Uterus (tissue), 4 donors: ENCODE measurements at places on chromosomes 5 and 9. TPM values are rescaled to one million over a fixed set of nuclear protein-coding genes. Genes with fewer than 3 reads are reported as not detected.
A peak's percentile ranks its signal among the peaks of the same experiment; 100 is the strongest.

The MEF2C gene
- 48.2 TPM for total RNA-seq

The SPOUT1 gene
- total RNA-seq: 34.2 TPM

The TEX48 gene
- total RNA-seq: not detected

GRCh38 chr5:88555674-88556073, 287.0 kb upstream of the TMEM161B start:
- H3K27ac ChIP-seq: no peak overlapping the region
- H3K4me1 ChIP-seq: no peaks in the 10 kb centered on the region
- no peak for DNase-seq
- H3K4me3 ChIP-seq: no peak overlapping the region
- no peaks in the 10 kb centered on the region for H3K27me3 ChIP-seq

GRCh38 chr5:32707418-32707997, 3.6 kb upstream of the NPR3 start:
- peaks cover 8% of the 10 kb centered on the region for H3K4me1 ChIP-seq
- DNase-seq: no peak
- H3K27ac ChIP-seq: no peak overlapping the region
- H3K4me3 ChIP-seq: no peak overlapping the region
- H3K36me3 ChIP-seq: no peaks in the 10 kb centered on the region

- H3K4me1 ChIP-seq: no peaks in the 10 kb centered on the region
- H3K36me3 ChIP-seq: no peaks in the 10 kb centered on the region
- H3K4me3 ChIP-seq: peak overlapping the region; percentile 40
- DNase-seq: no peak
- H3K27me3 ChIP-seq: peaks cover 7% of the 10 kb centered on the region
These were observed 1.2 kb downstream of the CARD6 start for GRCh38 chr5:40842351-40842750.

The CCDC192 gene
- total RNA-seq: not detected

The AGXT2 gene
- not detected for total RNA-seq

- no peak for DNase-seq
- no peak overlapping the region for H3K4me3 ChIP-seq
- no peaks in the 10 kb centered on the region for H3K36me3 ChIP-seq
- peaks cover 5% of the 10 kb centered on the region for H3K4me1 ChIP-seq
- no peaks in the 10 kb centered on the region for H3K27me3 ChIP-seq
These were observed 14.5 kb downstream of the SLC23A1 start for GRCh38 chr5:139368613-139369012.

The SPATA31D4 gene
- not detected for total RNA-seq

- DNase-seq: no peak
- no peak overlapping the region for H3K27ac ChIP-seq
- no peaks in the 10 kb centered on the region for H3K27me3 ChIP-seq
These were observed 672.1 kb upstream of the RIOK2 start for GRCh38 chr5:97854871-97855762.

The CFAP157 gene
- total RNA-seq: 2.1 TPM

DNA sequence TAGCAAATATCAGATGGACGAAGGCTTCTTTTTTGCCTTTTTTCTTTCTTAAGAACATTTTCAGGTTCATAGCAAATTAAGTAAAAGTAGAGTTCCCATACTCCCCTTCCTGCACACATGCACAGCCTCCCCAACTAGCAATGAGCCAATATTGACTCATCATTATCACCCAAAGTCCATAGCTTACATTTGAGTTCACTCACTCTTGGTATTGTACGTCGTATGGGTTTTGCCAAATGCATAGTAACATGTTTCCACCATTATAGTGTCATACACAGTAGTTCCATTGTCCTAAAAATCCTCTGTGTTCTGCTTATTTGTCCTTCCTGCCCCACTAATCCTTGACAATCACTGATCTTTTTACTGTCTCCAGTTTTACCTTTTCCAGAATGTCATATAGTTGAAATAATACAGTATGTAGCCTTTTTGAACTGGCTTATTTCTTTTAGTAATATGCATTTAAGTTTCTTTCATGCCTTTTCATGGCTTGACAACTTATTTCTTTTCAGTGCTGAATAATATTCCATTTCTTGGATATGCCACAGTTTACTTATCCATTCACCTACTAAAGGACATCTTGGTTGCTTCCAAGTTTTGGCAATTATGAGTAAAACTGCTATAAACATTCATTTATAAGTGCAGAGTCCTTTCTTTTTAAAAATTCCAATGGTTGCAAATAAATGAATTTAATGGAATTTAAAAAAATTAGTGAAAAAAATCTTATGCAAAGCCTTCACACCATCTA, 242.1 kb downstream of the ISL1 start:
- H3K4me3 ChIP-seq: no peak overlapping the region
- H3K4me1 ChIP-seq: no peaks in the 10 kb centered on the region
- no peak overlapping the region for H3K27ac ChIP-seq
- DNase-seq: no peak

The C5orf58 gene
- total RNA-seq: not detected

The PCDH12 gene
- total RNA-seq: 4.3 TPM

- no peaks in the 10 kb centered on the region for H3K4me1 ChIP-seq
These were observed 51.2 kb upstream of the TNFAIP8 start for GRCh38 chr5:119304439-119305211.

The ANXA1 gene
- total RNA-seq: 185 TPM

The CERCAM gene
- total RNA-seq: 27.4 TPM

- no peak overlapping the region for H3K4me3 ChIP-seq
- no peaks in the 10 kb centered on the region for H3K4me1 ChIP-seq
- DNase-seq: no peak
- no peaks in the 10 kb centered on the region for H3K36me3 ChIP-seq
- H3K27ac ChIP-seq: no peak overlapping the region
- no peaks in the 10 kb centered on the region for H3K27me3 ChIP-seq
These were observed 154.3 kb upstream of the PITX1 start for GRCh38 chr5:135188233-135188914.

The ZNF354C gene
- 14.8 TPM for total RNA-seq

DNA sequence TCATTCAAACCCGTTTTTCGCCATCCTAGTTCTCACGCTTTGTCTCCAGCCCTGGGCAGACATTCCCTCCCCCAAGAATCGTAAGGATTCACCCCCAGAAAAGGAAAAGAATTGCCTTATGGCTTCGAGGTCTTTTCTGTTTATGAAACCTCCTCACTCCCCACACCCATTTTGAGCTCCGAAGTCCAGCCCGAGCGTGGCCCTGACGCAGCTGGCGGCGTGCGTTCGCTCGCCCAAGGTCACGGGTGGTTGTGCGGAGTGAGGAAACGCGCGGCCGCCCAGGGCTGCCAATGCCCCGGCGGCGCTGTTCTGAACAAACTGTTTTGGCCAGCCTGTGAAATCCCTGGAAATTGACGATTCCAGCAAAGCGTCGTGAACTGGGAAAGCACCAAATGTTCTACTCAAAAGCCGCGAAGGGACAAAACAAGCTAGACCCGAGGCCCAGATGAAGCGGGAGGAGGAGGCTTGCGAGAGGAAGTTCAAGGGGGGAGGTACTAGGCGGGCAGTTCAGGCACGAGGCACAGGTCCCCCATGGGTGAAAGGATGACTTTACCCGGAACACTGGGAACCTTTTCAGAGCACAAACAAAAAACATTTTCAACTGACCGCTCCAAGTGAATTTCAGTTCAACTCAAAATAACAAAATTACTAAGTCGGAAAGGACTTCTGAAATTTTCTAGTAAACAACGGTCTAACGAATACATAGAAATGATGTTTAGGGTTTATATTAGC, 683 bp upstream of the ZFAND5 start:
- peak overlapping the region; percentile 99 for H3K27ac ChIP-seq
- H3K4me3 ChIP-seq: peak overlapping the region; percentile 47
- H3K4me1 ChIP-seq: no peaks in the 10 kb centered on the region

GRCh38 chr9:134032456-134033222, 7.4 kb downstream of the BRD3OS start:
- no peak overlapping the region for H3K4me3 ChIP-seq
- DNase-seq: no peak
- no peaks in the 10 kb centered on the region for H3K27me3 ChIP-seq
- no peak overlapping the region for H3K27ac ChIP-seq
- H3K36me3 ChIP-seq: no peaks in the 10 kb centered on the region

DNA sequence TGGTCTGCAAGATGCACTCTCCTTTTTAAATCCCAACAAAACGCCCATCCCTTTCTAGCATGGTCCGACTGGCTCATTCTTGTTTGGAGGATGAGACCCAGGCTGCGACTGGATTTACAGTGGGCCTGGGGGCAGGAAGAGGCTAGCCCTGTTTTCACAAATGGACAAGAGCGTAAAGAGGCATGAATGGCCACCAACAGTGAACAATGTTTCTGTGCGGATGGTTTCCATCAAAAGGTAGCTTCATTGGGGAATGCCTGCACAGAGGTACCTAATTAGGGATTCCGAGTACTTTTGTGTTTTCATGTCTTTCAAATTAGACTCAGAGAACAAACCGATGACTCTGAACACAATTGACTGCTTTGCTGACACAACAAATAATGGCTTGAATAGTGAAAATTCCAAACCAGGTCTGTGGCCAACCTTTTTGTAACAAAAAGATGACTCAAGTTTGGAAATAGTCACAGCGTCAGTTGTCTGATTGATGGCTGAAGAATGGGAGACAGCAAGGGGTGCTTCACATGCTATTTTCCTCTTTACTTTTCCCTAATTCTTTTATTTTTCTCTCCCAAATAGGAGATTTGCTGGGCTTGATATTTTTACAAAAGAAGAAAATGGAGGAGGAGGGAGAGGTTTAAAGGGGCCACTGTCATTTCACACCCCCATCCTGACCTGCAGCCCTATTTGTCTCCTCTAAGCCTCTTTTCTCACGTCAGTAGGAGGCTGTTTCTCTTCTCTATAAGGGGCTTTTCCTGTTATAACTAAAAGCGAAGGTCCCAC, 208.1 kb upstream of the S1PR3 start:
- H3K36me3 ChIP-seq: no peaks in the 10 kb centered on the region
- H3K27ac ChIP-seq: peak overlapping the region; percentile 48
- no peaks in the 10 kb centered on the region for H3K27me3 ChIP-seq
- H3K4me3 ChIP-seq: no peak overlapping the region
- no peak for DNase-seq
- H3K4me1 ChIP-seq: no peaks in the 10 kb centered on the region

- no peak for DNase-seq
- H3K36me3 ChIP-seq: no peaks in the 10 kb centered on the region
- H3K4me3 ChIP-seq: no peak overlapping the region
- H3K4me1 ChIP-seq: no peaks in the 10 kb centered on the region
These were observed 92.1 kb downstream of the ZNF354C start for GRCh38 chr5:179152144-179152895.

DNA sequence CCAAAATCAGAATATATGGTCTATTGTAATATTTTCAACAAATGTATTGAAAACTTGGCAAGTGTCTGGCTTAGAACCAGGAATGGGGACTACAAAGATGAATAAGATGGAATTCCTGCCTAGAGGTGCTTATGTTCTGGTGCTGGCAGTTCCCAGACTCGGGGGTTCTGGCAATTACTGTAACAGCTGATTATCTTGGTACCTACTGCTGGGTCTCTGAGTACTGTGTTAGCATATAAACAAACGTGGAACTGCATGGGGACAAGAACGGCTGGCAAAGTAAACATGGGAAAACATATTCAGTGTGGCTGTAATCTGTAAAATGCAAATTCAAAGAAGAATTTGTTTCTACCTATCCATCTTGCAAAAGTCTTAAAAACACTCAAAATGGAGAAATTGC, 89.9 kb downstream of the SLC24A2 start:
- no peak overlapping the region for H3K27ac ChIP-seq
- H3K4me1 ChIP-seq: no peaks in the 10 kb centered on the region
- no peaks in the 10 kb centered on the region for H3K36me3 ChIP-seq
- no peaks in the 10 kb centered on the region for H3K27me3 ChIP-seq
- no peak overlapping the region for H3K4me3 ChIP-seq

DNA sequence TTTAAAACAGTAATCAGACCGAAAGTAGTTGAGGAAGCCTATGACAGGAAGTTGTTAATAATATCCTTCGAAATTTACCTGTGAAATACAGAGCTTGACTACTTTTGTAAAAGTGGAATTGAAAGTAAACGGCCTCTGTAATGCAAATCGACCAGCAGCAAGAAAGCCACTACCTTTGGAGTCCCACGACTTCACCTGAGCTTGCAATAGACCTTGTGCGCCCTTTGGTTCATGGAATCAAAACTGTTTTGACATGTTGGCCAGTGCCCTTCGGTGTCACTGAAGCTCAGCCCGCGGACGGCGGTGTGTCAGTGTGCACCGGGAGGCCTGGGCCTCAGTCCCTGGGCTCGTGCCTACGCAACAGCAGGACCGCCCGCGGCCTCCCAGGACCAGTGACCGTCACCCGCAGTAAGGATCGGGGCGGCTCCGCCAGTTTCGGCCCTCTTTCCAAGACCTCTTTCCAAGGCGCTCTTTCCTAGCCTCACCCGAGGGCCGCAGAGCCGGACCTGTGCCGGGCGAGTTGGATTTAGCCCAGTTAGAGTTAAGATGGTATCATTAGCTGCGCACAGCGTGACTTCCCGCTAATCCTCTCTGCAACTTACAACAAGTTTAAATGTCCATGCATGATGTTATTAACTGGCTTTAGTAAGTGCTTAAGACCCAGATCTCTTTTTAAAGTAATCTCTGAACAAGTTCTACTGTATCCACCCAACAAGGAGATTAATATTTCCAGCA, 223.3 kb downstream of the MEF2C start:
- DNase-seq: no peak
- no peak overlapping the region for H3K4me3 ChIP-seq
- H3K4me1 ChIP-seq: no peaks in the 10 kb centered on the region
- H3K27ac ChIP-seq: no peak overlapping the region
- no peaks in the 10 kb centered on the region for H3K36me3 ChIP-seq

DNA sequence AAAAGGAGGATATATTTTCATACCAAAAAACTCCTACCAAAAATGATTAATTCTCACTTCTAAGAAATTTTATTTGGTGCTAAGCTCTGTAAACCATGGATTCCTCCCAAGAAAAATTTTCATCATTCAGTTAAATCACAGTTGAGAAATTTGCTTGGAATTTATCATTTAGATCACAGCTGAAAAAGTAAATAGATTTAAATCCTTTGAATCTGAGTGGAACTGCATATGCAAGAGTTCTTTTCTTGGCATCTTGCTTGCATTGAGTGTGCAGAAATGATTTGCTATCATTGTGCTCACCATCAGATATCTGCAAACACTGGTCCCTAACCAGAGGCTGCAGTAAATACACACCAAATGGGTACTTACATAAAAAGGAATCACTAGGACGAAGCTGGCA, 836.1 kb upstream of the CDH6 start:
- no peak for DNase-seq
- no peak overlapping the region for H3K27ac ChIP-seq
- no peaks in the 10 kb centered on the region for H3K4me1 ChIP-seq
- no peak overlapping the region for H3K4me3 ChIP-seq
- no peaks in the 10 kb centered on the region for H3K27me3 ChIP-seq

The BARHL1 gene
- not detected for total RNA-seq

GRCh38 chr5:54230936-54231685, 79.3 kb downstream of the ARL15 start:
- H3K4me3 ChIP-seq: no peak overlapping the region
- no peaks in the 10 kb centered on the region for H3K27me3 ChIP-seq
- H3K4me1 ChIP-seq: no peaks in the 10 kb centered on the region
- DNase-seq: no peak
